Astrocyte (in vitro differentiated cells and primary cell): ENCODE measurements at places on chromosomes 12 and 14.

- DNase-seq, result no peak
Measured at GRCh38 chr12:124501112-124501561, 66.3 kb downstream of the NCOR2 start.

GRCh38 chr12:26435069-26435404 lies 239.7 kb downstream of the SSPN start:
- no peak for DNase-seq

- DNase-seq, result no peak
Measured at GRCh38 chr14:65993996-65994395, 492.2 kb upstream of the CCDC196 start.

GRCh38 chr14:22497671-22498093 lies 91.3 kb downstream of the DAD1 start:
- no peak for DNase-seq

DNA sequence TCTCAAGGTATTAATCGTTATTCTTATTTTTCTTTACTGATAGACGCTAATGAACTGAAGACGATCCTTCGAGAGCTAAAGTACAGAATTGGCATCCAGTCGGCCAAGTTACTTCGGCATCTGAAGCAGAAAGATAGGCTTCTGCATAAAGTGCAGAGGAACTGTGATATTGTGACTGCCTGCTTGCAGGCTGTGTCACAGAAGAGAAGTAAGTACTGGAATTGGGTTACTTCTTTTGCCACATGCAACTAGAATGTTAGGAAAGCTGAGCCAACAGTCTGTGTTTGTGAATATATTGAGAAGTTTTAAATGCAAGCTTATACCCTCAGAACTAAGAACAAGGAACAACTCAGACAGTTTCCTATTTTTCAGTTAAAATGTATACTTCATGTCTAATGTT lies 26.6 kb upstream of the GNS start:
- DNase-seq, result no peak

- no peak for DNase-seq
Measured at GRCh38 chr12:50107416-50108268, 3.8 kb downstream of the GPD1 start.

DNA sequence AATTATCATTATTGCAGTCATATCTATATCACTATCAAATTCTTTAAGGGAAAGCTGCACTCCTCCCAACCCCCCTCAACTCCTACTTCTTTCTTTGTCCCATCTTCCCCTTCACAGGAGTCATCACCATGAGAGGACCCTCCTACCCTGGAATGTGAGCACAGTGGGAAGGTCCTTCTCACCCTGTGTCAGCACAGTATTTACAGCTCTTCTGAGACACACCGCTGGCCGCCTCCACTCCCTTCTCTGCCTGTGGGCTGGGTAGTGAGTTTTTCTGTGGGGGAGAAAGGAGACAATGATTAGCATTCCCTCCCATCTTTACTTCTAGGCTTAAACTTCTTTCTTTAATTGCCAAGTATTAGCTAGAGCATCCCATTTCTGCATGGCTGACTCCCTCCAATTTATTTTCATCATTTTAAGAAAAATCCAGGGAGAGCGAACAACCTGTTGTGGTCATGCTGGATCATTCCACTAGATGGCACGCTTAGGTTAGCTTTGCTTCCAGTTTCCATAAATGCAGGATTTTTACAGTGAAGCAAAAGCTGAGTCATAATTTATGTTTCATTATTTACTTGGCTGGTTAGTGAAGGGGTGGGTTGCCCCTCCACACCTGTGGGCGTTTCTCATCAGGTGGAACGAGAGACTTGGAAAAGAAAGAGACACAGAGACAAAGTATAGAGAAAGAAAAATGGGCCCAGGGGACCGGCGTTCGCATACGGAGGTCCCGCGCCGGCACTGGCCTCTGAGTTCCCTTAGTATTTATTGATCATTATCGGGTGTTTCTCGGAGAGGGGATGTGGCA lies 188.5 kb downstream of the ALX1 start:
- peak; percentile 47 for DNase-seq

DNA sequence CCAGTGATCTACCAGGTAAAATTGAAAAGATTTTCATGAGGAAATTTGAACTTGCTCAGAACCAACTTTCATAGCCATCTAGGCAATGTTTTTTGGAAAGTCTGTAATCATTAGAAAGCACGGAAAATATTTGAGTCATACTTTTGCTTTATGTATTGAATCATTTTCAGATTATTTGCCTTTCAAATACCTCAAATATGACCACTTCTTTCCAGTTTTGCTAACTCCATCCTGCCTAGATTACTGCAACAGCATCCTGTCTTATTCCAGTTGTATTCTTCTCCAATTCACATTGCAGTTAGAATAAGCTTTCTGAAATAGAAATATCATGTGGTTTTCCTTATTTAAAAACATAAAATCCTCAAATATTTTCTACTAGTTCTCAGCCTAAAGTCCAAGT lies 239.8 kb upstream of the FAR2 start:
- peak; percentile 47 for DNase-seq

DNA sequence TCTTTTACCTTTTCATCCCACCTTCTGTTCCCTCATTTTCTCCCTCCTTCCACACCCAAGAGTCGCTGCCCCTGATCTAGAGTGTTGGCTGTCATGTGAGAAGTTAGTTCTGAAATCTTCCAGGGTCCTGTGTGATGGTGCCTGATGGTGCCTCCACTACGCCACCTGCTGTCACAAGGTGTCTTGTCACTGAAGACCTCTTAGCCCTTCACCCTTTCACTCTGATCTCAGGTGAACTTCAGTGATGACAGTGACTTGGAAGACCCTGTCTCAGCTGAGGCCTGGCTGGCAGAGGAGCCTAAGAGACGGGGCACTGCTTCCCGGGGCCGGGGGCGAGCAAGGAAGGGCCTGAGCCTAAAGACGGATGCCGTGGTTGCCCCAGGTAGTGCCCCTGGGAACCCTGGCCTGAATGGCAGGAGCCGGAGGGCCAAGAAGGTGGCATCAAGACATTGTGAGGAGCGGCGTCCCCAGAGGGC lies 7.6 kb upstream of the PFDN5 start:
- peak; percentile 18 for DNase-seq

- DNase-seq, result no peak
Measured at GRCh38 chr14:95215094-95215725, 57.9 kb upstream of the DICER1 start.

DNA sequence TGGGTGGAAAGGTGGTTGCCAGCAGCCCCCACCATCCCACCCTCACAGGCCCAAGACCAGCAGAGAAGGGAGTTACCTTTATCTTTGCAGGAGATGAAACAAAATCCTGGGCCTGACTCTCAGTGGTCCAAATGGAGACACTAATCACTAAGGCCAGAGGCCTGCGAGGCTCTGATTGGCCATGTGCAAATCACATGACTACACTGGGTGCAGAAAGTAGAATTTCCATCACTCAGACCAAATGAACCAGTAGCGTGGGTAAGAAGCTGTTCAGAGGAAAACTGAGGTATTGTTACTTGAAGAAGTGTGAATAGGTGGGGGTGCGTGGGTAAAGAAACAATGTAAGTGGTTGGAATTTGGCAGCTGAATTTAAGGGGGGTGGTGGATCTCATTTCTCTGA lies 20.2 kb upstream of the PPP1CC start:
- no peak for DNase-seq
